ENCODE measurements at places on chromosomes 1 and 21. TPM values are rescaled to one million over a fixed set of nuclear protein-coding genes. Genes with fewer than 3 reads are reported as not detected.

DNA sequence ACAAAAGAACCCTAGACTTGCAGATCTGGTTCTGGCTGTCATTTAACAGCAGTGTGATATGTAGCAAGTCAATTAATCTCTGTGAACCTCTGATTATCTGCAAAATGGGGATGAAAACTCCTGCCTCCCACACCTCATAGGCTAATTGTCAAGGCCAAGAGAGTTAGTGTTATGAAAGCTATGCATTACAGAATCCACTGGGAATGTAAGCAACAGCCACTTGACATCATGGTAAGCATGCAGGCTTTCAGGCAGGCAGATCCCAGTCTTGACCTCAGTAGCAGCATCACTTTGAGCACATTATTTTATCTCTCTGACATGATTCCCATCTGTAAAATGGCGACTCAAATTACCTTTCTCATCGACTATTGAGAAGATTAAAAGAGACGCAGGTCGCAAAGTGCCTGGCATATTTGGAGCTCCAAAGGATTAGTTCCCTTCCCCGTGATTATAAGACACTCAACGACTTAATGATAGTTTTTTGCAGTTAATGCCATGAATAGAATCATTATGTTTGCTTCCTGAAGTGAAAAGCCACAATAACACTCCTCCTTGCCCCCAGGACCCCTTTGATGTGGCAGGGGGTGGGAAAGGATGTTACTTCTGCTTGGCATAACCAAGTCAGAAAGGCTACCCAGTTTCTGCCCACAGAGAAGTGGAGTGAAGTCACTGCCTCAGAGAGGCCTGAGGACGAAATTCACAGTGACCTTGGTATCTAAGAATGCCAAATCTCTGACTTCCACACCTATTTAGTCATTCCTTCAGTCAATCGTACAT, 273.0 kb upstream of the NFIA start:
- DNase-seq = no peak

GRCh38 chr1:3564921-3565831, 46.1 kb downstream of the MEGF6 start:
- no peak for DNase-seq

DNA sequence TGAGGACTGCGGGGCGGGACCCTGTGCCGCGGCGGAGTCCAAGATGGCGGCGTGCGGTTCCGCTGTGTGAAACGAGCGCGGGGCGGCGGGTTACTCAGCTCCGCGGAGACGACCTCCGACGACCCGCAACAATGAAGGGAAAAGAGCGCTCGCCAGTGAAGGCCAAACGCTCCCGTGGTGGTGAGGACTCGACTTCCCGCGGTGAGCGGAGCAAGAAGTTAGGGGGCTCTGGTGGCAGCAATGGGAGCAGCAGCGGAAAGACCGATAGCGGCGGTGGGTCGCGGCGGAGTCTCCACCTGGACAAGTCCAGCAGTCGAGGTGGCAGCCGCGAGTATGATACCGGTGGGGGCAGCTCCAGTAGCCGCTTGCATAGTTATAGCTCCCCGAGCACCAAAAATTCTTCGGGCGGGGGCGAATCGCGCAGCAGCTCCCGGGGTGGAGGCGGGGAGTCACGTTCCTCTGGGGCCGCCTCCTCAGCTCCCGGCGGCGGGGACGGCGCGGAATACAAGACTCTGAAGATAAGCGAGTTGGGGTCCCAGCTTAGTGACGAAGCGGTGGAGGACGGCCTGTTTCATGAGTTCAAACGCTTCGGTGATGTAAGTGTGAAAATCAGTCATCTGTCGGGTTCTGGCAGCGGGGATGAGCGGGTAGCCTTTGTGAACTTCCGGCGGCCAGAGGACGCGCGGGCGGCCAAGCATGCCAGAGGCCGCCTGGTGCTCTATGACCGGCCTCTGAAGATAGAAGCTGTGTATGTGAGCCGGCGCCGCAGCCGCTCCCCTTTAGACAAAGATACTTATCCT, 430 bp downstream of the RBM15 start:
- DNase-seq = peak; percentile 21

GRCh38 chr1:60078182-60078581, 4.6 kb upstream of the C1orf87 start:
- no peak for DNase-seq

DNA sequence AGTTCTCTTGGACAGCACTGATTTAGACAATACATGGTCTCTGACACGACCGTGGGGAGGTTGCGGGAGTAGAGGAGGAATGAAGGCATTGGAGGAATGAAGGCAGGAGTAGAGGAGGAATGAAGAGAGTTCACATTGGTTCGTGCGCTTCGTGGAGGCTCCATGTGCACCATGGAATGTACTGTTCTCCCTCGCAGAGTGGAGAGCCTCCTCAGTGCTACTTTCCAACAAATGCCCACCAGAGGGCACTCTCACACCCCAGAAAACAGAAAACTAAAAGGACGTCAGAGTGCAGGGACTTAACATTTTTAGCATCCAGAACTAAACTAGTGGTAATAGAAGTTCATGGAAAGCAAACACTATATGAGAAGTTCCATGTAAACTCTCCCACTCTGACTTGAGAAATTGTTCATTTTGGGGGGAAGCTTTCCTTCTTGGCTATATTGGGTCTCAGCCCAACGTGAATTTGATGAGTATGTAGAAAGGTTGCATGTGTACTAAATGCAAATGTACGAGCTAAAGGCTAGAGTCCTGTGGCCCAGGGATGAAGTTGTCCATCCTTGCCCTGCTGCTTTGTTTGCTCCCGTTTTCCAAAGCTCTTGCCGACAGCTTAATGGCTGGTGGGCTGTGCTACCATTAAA, 211.6 kb downstream of the LMX1A start:
- no peak for DNase-seq

Gene FAM177B
- total RNA-seq = not detected

DNA sequence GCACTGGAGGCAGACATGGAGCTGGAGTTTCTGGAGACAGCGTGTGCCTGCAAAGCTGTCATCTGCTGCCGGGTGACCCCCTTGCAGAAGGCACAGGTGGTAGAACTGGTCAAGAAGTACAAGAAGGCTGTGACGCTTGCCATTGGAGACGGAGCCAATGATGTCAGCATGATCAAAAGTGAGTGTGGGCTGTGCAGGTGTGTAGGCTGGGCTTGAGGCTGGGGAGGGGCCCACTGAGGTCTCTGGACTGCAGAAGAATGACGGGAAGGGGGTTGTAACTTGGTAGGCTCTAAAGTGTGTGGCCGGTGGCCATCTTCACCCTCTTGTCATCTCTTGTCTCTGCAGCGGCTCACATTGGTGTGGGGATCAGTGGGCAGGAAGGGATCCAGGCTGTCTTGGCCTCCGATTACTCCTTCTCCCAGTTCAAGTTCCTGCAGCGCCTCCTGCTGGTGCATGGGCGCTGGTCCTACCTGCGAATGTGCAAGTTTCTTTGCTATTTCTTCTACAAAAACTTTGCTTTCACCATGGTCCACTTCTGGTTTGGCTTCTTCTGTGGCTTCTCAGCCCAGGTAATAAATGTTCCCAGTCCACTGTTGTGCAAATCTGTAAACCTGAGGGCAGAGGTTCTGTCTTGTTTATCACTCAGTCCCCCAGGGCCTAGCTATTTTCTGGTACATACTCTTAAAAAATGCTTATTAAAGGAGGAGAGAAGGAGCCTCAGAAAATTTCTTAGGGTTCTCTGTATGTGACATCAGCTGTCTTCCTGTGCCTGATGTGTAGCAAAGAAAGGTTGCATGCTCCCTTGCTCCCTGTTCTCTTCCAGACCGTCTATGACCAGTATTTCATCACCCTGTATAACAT, 19.9 kb downstream of the ATP8B2 start:
- no peak for DNase-seq

GRCh38 chr1:205344066-205344928, 12.4 kb downstream of the KLHDC8A start:
- no peak for DNase-seq

- DNase-seq = no peak
Observed at GRCh38 chr1:190168116-190168892, 309.4 kb downstream of the BRINP3 start.

DNA sequence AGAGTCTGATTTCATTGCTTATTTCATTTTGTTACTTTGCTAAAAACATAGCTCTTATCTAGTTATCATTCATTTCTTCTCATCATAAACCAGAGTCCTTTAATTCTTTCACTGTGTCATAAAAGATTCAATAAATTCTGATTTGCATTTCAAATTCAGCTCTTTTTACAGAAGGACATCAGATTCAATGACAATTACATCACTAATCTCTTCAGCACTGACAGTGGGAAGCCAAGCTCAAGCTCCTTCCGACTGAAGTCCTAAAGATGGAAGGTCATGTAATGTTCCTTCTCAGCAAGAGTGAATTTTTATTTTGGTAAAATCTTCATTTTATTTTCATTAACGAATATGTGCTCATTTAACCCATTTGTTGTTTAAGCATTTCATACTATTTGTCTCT, 530.7 kb upstream of the ADGRL2 start:
- DNase-seq = no peak

Gene BARHL2
- not detected for total RNA-seq

Gene NBPF19
- 22.9 TPM for total RNA-seq

DNA sequence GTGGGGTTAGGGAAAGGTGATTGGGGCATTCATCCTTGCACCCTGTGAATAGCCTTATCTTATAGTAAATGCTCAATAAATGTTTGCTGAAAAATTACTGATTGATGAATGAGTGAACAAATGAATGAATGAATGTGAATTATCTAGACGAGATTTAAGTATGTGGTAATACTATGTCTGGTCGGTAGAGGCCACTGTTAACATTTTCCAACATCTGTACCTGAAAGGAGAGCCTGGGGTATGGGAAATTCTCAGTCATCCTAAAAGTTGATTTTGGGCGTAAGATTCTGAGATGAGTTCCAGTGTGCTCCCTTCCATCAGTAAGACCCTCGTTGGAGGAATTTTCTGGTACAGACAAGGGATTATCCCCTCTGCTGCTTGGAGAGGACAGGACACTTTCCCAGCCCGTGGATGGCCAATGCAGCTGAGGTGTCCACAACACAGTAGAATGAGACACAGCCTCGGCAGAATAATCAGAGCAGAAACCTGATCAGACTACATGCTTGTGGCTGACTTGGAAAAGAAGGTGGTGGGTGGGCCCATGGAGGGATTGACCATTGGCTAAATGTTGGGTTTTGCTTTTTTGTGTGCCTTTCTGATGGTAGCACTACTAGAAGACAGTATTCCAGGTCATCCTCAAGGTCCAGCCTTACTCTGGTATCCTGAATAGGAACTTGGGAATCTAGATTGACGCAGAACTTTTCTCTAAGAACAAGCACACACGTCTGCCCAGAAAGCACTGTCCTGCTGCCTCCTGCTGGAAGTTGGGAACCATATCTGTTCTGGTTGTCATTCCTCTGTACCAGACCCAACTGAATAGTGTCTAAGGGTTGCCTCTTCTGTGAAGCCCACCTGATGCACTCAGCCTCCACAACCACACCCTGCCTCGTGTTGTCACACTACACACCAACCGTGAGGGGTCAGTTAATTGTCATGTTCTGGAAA, 262.0 kb downstream of the TNR start:
- DNase-seq = no peak

DNA sequence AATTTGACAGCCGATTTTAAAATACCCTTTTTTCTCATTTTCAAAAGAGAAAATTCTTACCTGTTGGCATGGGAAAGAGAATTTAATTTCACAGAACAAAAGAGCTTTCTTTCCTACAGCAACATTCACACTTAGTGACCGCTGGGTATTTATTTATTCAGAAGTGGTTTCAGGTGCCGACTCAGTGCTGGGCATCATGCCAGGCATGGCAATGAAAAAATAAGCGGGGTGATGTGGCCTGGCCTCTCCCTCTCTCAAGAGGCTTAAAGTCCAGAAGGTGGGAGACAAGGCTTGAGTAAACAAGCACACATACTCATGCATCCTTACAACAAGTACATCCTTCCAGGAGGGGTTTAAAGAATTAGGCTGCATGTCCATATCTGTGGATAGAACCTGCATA, 4.1 kb upstream of the PCP4 start:
- DNase-seq = no peak

Gene OSCP1
- 11.5 TPM for total RNA-seq

GRCh38 chr1:77900687-77901293, 12.4 kb downstream of the NEXN start:
- DNase-seq = no peak

Gene FCER1A
- total RNA-seq = 2.8 TPM

DNA sequence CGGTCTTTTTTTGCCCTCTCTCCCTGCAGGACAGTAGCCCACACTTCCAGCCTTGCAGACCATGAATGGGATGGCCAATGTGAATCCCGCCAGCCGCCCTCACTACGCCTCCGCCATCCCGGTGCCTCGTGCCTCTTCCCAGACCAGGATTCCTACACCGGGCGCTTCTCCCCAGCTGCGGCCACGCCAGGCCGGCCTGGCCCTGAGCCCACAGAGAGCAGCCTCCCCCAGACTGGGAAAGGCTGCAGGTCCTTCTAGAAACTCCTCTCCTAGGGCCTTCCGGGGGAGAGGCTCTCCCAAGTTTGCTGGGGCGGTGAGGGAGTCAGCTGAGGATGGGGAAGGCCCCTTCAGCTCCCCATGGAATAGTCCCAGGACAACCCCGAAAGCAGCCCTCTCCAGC, 83.9 kb downstream of the NAV1 start:
- no peak for DNase-seq

DNA sequence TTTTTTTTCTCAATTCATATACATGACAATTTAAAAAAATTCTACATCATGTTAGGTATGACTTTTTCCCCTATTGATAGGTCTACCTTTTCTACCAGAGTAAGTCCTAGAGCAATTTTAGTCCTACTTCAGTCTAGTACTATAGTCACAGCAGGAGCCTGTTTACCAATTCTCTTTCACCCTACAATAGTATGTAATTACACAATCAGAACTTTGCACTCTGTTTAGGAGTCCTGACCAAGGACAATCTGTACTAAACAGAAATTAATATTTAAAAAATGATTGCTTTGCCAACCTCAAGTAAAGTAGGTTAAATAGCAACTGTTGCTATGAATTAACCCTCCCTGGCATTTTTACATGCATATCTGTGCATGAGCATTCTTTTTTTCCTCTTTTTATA, 810 bp upstream of the CYP4A11 start:
- DNase-seq = no peak

DNA sequence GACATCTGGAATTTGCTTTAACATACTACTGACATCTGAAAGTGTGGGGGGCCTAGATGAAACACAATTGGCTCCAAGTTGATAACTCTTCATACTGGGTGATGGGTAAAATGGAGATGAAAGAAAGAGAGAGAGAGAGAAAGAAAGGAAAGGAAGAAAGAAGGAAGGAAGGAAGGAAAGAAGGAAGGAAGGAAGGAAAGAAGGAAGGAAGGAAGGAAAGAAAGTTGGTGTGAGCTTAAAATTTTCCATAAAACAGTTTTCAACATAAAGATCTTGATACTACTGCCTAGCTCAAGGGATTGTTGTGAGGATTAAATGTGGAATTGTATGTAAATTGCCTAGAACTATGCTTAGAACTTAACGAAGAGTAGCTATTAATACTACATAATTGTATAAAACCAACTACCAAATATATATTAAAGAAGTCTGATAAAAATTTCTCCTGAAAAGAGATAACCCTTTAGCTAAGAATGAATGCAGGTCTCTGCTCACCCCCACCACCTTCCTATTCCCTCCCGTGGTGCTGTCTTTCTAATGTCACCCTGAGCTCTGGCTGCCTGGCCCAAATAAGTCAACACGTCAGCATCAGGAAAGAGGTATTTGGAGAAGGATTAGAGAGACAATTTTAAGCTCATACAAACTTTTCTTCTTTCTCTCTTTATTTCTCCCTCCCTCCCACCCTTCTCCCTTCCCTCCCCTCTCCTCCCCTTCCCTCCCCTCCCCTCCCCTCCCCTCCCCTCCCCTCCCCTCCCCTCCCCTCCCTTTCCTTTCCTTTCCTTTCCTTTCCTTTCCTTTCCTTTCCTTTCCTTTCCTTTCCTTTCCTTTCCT, 89.3 kb upstream of the SGIP1 start:
- no peak for DNase-seq

- no peak for DNase-seq
Observed at GRCh38 chr1:66262208-66262963, 271.6 kb upstream of the SGIP1 start.

Gene COL6A1
- 814 TPM for total RNA-seq
